Hematopoietic multipotent progenitor cell treated with erythropoietin and hydrocortisone succinate and interleukin-3 and kit ligand, for 15 days (in vitro differentiated cells): ENCODE measurements at places on chromosomes 3 and 15.
A peak's percentile ranks its signal among the peaks of the same experiment; 100 is the strongest.

- DNase-seq = no peak
These were observed 93.8 kb upstream of the KBTBD8 start for GRCh38 chr3:66904336-66904735.

- DNase-seq = no peak
These were observed 80.2 kb downstream of the SHQ1 start for GRCh38 chr3:72768006-72768441.

DNA sequence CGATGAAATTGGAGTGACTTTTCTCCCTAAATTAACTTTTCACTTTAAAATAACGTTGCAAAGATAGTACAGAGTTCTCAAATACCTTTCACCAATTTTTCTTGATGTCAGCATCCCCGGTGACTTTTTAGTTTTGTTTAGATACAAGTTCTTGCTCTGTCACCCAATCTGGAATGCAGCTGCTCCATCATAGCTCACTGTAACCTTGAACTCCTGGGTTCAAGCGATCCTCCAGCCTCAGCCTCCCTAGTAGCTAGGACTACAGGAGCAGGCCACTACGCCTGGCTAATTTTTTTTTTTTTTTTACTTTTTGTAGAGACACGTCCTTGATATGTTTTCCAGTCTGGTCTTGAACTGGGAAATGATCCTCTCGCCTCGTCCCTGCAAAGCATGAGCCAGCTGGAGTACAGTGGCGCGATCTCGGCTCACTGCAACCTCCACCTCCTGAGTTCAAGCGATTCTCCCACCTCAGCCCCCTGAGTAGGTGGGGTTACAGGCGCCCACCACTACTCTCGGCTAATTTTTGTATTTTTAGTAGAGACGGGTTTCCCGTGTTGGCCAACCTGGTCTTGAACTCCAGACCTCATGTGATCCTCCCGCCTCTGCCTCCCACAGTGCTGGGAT lies 747 bp downstream of the NSUN3 start:
- peak; percentile 55 for DNase-seq

- DNase-seq = peak; percentile 49
These were observed 16.5 kb upstream of the CLDN1 start for GRCh38 chr3:190338717-190339116.

- DNase-seq = no peak
These were observed 231.7 kb downstream of the PTPRG start for GRCh38 chr3:61793056-61793455.

- no peak for DNase-seq
These were observed 17.3 kb upstream of the TRPC1 start for GRCh38 chr3:142706321-142707127.

- DNase-seq = no peak
These were observed 548.5 kb downstream of the RBMS3 start for GRCh38 chr3:29829340-29829739.

GRCh38 chr3:42292009-42292408 lies 26.0 kb upstream of the CCK start:
- DNase-seq = no peak
